Adrenal gland (tissue), 19 donors: ENCODE measurements at places on chromosomes 3 and 15. TPM values are rescaled to one million over a fixed set of nuclear protein-coding genes. Genes with fewer than 3 reads are reported as not detected.

- DNase-seq: no peak
These were observed 33.6 kb downstream of the CD276 start for GRCh38 chr15:73717802-73718201.

GRCh38 chr3:45761831-45762230 lies 34.5 kb downstream of the SLC6A20 start:
- DNase-seq: no peak

DNA sequence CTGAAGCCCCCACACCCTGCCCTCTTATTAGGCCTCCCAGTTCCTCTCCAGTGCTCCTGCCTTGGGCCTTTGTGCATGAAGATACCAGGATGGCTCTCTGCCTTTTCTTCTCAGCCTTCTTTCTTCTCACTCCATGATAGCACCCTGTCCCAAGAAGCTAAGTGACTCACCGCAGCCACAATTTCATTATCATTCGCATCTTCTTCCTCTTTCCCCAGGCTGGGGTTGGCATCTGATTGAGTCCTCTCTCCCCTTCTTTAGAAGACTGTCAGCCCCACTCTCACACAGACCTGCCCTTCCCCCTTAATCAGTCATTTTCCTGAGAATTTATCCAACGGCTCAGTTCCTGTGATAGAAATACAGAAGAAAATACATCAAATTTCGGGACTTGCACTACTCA lies 102.0 kb downstream of the STAC start:
- no peak for DNase-seq

GRCh38 chr3:10732292-10732691 lies 83.7 kb upstream of the SLC6A11 start:
- no peak for DNase-seq

- no peak for DNase-seq
These were observed 84.9 kb upstream of the SPATA12 start for GRCh38 chr3:56975567-56975966.

Gene SLC24A5
- 0.34 TPM for polyA plus RNA-seq

GRCh38 chr15:35145336-35145735 lies 60.2 kb upstream of the NANOGP8 start:
- no peak for DNase-seq

DNA sequence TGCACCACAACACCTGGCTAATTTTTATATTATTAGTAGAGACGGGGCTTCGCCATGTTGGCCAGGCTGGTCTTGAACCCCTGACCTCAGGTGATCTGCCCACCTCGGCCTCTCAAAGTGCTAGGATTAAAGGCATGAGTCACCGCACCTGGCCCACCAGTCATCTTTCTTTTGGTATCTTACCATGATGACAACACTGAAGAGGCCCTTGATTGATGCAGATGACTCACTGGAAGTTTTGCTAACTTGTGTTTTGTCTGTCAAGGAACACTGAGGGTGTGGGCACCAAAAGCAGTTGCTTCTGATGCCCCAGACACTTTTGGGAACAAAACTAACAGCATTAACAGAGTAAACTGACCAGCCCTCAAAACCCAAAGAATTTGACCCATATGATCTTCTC lies 88.3 kb downstream of the MYO5A start:
- DNase-seq: peak; percentile 21

- no peak for DNase-seq
These were observed 28.6 kb downstream of the BMF start for GRCh38 chr15:40080104-40080503.

DNA sequence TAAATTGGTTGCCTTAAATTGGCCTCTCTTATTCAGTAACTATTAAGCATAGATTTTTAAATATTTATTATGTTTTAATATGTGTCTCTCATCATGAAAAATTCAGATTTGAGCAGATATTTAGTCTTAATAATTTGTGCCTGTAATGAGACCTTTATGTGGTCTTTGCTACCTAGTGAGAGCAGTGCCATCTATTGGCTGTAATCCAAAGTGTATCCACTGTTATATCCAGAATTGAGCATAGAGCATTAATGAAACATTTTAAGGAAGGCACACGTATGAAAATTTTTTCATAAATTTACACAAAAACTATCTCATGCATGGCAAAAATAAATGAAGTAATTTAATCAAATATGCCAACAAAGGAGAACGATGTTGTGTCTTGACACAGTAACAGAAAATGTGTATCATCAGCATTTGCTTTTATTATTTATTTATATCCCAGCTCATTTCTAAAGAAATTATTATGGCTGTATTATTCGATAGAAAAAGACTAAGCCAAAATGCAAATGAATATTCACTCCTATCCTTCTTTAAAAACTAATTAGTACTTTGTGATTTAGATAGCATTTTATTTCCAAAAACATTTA lies 203.5 kb downstream of the RSRC1 start:
- DNase-seq: no peak

DNA sequence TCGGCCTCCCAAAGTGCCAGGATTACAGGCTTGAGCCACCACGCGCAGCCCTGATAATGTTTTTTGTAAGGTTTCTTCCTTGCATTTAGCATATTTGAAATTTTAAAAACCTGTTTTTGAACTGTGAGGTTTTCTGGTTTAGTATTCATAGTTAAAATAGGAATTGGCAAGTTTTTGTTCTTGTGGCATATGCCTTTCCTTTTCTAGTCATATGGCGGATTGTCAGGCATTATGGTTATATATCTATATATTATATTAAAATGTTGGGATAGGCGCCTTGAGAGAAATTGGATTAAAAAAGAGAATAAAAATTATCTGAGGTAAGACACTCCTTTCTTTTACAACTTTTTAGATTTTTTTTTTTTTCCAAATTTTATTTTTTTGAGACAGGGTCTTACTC lies 28.4 kb downstream of the FXR1 start:
- DNase-seq: no peak

- no peak for DNase-seq
These were observed 46.1 kb downstream of the RFTN1 start for GRCh38 chr3:16467393-16467792.

Gene ASB14
- not detected for polyA plus RNA-seq

- no peak for DNase-seq
These were observed 9.0 kb upstream of the ATP13A5 start for GRCh38 chr3:193387596-193387995.

Gene ZKSCAN7
- 1.9 TPM for polyA plus RNA-seq

- DNase-seq: no peak
These were observed 82.0 kb downstream of the TFRC start for GRCh38 chr3:195999896-196000295.

GRCh38 chr3:195194559-195195206 lies 76.3 kb downstream of the XXYLT1 start:
- no peak for DNase-seq

GRCh38 chr3:26280517-26280916 lies 342.1 kb upstream of the LRRC3B start:
- no peak for DNase-seq

GRCh38 chr15:72379856-72380430 lies 4.1 kb upstream of the HEXA start:
- no peak for DNase-seq

Gene LIPH
- polyA plus RNA-seq: 0.07 TPM
